ENCODE measurements at places on chromosomes 6 and 20.

GRCh38 chr20:62966212-62967148 is 14.0 kb downstream of the SLC17A9 start:
- DNase-seq = no peak

DNA sequence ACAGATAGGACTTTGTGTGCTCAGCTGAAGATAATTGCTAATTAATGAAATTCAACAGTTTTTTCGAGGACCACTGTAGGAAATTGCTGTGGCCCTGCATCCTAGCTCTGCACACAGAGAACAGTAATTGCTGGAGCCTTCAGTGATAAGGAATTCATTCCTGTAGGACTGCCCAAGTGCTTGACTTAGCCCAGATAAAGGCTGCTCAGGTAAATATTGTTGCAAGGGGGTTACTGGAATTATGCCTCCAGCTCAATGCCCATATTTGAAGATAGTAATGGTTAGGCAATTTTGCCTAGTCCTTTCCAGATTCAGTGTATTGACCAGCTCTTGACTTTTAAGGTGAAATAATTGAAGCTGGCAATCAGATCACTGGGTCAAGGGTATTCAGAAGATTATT is 122.9 kb downstream of the SLC24A3 start:
- no peak for DNase-seq

- no peak for DNase-seq
Measured at GRCh38 chr6:10626154-10626741, 68.2 kb downstream of the C6orf52 start.

GRCh38 chr6:105526225-105526872 is 123.5 kb upstream of the PREP start:
- peak; percentile 21 for DNase-seq

All from ELR (cell line).